ENCODE measurements at places on chromosomes 1 and 21.

GRCh38 chr1:98516306-98516705 is 145.2 kb upstream of the SNX7 start:
- no peak for DNase-seq

DNA sequence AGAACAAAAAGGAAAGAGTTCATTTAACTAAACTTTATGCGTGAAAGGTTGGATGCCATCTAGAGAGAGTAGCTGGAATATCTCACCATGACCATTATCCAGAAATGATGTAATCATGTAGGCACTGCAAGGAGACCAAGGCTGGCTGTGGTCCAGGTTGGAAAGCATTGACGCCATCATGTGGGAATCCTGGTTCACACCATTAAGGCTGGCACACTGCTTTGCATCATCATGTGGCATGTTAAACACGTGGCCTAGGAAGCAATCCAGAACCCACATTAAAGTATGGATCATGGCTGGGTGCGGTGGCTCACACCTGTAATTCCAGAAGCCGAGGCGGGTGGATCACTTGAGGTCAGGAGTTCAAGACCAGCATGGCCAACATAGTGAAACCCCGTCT is 4.3 kb downstream of the ADAMTS1 start:
- DNase-seq = no peak

GRCh38 chr1:240019524-240019923 is 72.2 kb upstream of the FMN2 start:
- no peak for DNase-seq

DNA sequence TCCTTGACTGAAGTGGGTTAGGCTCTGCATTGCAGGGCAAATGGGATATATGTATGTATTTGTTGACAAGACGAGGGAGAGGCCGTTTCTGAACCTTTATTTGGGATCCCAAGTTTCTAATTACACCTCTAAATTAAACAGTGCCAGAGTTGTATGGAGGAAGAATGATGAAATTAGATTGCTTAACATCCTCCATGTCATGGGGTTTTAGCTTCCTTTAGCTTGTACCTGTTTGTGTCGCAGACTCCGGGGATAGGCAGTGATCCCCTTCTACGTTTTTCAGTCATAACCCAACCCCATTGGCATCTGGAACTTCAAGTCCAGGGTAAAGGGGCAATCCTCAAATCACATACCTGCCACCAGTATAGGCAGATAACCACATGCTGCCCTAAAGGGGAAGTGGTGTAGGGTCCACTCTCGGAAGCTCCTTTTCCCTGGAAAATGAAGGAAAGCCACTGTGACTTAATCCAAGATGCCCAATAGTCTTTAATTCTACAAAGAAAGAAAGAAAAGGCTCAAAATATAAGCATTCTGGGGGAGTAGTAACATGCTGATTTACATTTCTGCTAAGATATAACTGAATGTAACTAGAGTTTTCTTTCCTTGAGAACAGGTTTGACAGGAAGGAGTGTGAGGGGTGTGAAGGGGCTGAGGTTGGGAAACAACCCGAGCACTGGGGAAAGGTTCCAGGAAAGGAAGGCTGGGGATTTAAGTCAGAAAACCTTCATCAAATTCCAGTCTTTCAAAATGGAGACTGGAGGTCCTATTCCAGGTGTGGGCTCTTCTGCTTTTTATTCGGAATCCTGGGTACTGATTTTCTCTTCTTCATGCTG is 77.6 kb downstream of the RGL1 start:
- no peak for DNase-seq

DNA sequence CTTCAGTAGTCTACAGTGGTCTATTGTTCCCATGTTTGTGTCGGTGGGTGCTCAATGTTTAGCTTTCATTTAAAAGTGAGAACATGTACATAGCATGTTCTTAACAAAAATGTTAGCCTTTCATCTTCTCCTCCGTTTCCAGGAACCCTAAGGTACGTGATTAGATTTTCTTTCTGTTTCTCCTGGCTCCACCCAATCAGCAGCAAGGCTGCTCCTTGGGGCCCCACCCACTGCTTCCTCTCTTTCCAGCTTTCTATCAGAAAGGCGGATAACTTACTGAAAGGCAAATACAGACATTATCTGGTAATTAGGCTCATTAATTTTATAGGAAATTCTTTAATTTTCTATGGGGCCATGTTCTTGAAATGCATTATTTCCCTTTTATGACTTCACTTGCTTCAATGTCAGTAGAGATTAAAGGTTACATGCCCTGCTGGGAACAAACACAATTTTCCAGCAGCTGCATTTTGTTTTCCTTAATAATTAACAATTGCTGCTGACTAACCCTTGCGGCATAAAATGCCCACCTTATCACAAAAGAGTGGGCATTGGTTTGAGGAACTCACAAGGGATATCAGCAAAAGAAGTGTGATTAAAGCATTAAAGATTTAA is 324.9 kb upstream of the SNX7 start:
- no peak for DNase-seq

- no peak for DNase-seq
These were observed 27.8 kb downstream of the SMIM12 start for GRCh38 chr1:34831721-34832246.

DNA sequence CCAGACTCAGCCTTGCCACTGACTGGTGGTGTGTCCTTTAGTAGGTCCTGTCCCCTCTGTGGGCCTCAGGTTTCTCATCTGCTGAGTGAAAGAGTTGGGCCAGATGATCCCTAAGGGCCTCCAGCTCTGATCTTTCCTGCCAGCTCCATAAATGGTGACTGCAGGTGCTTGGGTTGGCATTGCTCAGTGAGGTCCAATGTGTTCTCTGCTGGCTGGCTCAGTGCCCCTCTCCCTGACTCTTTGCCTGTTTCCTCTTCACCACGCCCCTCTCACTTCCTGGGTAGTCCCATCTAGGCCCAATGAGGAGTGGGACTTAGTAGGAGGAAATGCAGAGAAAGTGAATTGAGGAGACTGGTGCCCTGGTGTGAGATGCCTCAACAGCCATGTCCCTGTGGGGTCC is 36.6 kb downstream of the UBE2T start:
- DNase-seq = no peak

- no peak for DNase-seq
These were observed 13.3 kb upstream of the SYNC start for GRCh38 chr1:32715901-32716311.

DNA sequence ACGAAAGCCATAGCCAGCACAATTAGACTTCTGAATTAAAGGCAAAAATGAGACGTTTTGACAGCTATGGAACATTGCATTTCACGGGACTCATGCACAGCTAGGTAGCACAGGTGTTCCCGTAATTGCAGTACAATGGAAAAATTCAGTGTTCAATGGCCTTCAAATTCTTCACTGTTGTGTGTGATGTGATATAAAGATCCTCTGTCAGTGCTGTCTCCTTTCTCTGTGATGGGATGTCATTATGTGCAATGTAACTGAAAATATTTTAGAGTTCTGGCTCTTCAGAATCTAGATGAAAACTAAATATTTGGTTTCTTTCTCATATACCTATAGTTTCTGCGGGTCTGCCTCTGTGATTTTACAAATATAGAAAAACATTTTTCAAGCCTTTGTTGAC is 1599.7 kb downstream of the MRPL39 start:
- DNase-seq = no peak

GRCh38 chr1:53878492-53879105 is 11.0 kb downstream of the YIPF1 start:
- DNase-seq = peak; percentile 11

DNA sequence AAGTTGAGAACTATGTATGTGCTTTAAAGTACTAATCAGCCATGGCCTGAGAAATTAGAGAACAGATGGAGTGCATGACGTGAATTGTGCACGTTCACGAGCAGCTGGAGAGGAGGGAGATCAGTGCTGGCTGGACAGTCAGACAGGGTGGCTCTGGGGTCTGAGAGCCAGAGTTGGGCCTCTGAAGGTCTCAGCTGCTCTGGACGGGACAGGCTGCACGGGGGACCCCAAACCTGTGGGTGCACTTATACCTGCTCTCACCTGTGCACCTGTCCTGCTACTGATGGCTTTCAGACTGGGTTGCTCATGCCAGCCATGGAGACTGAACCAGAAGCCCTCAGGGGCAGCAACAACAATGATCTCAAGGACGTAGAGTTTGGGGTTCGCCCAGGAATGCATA is 43.5 kb downstream of the UMODL1 start:
- no peak for DNase-seq

DNA sequence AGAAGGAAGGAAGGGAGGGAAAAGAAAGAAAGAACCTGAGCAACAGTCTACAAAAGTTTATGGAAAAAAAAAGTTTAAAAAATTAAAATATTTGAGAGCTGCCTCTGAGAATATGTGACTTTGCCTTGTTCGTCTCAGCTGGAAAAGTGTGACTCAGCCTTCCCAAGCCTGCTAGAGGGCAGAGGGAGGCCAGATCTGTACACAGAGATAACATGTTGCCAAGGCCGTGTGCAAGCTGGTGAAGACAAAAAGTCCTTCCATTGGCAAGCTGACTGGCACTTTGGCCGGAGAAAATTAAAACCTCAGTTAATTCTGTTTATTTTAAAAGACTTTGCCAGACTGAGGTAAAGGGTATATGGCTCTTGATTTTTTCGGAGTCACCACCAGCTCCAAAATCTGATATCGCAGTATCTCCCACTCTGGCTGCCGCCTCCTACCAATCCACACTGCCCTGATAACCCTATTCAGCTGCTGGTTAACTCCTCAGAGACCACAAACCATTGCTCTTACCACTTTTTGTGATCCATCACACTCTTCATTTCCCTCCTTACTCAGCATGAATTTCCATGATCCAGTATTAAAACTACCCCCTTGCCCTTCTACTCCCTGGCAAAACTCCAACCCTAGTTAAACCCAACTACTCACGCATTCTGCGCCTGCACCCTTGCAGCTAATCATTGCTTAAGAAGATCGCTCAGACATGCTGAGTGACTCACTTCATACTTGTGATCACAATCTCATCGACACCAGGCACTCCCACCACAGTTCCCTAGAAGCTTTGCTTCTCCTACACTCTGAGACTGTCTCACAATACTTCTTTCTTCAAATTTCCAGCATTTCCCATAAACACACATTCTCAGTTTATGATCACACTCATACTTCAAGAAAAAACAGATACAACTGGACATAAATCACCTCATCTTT is 5.7 kb upstream of the PPP1R15B start:
- peak; percentile 97 for DNase-seq

- DNase-seq = no peak
These were observed 58.5 kb downstream of the MAP10 start for GRCh38 chr1:232863544-232864275.

DNA sequence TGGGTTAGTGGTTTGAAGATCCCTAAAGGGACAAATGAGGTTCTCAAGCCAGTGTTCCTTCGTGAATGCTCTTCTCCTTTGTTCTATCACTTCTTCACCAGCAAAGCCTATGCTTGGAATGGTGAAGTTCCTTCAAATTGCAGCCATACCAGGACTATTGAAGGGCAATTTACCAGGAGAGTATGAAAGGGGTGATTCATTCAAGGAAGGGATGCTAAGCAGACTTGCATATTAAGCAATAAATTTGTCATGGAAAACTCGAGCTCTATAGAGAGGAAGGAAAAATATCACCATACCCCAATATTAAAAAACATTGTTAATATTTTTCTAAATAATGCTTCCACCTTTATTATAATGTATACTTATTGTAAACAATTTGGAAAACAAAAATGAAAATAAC is 9.3 kb upstream of the TSNAX start:
- no peak for DNase-seq

DNA sequence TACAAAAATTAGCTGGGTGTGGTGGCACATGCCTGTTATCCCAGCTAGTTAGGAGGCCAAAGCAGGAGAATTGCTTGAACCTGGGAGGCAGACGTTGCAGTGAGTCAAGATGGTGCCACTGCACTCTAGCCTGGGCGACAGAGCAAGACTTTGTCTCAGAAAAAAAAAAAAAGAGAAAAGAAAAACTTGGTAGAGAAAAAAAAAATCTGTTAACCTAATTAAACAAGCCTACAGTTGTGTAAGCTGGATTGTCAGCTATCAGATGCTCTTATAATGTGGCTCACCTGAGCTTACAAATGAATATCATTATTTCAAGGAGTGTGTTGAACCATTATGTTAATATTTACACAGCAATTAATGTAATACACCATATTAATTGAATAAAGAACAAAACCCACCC is 26.4 kb upstream of the EYA3 start:
- DNase-seq = no peak

DNA sequence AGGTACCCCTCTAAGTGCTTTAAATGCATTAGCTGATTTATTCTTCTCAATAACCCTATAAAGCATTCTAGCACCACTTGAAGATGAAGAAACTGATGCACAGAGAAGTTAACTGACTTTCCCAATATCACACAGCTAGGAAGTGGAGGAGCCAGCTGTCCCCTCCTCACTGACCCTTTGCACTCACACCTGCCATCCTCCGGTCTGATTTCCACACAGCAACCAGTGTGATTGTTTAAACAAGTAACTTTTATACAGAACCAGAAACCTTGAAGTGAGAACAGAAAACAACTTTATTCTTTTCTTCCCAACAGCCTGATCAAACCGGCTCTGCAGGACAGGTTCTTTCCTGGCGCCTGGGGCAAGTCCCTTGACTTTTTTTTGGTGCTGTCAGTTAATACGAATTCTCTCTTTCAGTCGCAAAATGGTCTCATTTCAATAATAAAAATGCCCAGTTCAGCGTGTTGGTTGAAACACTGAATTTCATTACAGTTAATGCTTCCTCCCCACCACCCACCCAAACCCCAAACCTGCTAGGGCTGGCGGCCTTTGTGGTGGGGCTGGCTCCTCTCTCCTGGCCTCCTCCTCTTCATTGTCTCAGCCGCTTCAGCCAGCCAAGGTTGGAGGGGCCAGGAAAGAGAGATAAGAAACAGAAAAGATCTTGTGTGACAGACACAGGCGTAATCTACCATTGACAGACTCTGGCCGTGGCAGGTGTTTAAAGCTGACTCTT is 26.4 kb upstream of the EEIG2 start:
- no peak for DNase-seq

DNA sequence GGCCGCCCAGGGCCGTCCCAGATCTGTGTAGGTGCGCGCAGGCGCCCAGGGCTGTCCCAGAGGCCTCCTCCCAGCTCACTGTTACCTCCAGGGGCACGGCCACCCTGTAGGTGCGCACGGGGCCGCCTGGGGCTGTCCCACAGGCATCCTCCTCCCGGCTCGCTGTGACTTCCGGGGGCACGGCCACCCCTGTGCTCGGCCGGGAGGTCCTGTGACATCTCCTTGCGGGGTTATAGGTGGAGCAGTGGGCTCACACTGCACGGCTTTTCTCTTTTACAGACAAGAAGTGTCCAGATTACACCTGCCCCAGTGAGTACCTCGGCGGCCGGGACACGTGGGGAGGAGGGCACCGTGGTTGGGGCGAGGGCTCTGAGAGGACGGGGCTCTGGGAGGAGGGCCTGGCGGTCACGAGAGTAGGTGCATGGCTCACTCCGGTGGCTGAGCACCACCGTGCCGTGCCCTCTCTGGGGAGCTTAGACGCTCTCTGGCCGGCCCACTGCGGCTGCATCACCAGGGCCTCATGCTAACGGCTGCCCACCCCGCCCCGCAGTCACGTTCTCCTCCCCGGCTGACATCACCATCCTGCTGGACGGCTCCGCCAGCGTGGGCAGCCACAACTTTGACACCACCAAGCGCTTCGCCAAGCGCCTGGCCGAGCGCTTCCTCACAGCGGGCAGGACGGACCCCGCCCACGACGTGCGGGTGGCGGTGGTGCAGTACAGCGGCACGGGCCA is 21.4 kb downstream of the COL6A1 start:
- DNase-seq = no peak
